ENCODE measurements at places on chromosomes 11 and 22. TPM values are rescaled to one million over a fixed set of nuclear protein-coding genes. Genes with fewer than 3 reads are reported as not detected.
A peak's percentile ranks its signal among the peaks of the same experiment; 100 is the strongest.

- no peaks in the 10 kb centered on the region for H3K27me3 ChIP-seq
- no peaks in the 10 kb centered on the region for H3K4me1 ChIP-seq
- no peak overlapping the region for H3K4me3 ChIP-seq
Measured at GRCh38 chr11:16148301-16148931, 207.9 kb downstream of the SOX6 start.

- no peak for DNase-seq
- H3K4me1 ChIP-seq: no peaks in the 10 kb centered on the region
- H3K27ac ChIP-seq: no peak overlapping the region
- no peaks in the 10 kb centered on the region for H3K27me3 ChIP-seq
- H3K4me3 ChIP-seq: no peak overlapping the region
Measured at GRCh38 chr11:94721565-94722292, 46.4 kb upstream of the AMOTL1 start.

DNA sequence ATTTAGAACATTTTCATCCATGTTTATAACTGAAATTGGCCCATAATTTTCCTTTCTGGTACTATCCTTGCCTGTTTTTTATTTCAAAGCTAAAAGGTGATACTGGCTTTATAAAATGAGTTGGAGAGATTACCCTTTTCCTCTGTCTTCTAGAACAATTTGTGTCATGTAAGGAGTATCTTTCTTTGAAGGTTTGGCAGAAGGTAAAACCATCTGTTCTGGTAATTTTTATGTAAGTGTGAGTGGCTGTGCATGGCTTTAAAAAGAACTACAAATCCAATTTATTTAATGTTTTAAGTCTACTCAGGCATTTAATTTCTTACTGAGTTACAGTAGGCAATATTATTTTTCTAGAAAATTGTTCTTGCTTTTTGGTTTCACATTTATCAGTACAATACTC is 7.7 kb upstream of the MRGPRD start:
- no peaks in the 10 kb centered on the region for H3K36me3 ChIP-seq
- no peaks in the 10 kb centered on the region for H3K4me1 ChIP-seq
- no peak overlapping the region for H3K27ac ChIP-seq
- H3K27me3 ChIP-seq: no peaks in the 10 kb centered on the region
- DNase-seq: no peak
- no peak overlapping the region for H3K4me3 ChIP-seq

DNA sequence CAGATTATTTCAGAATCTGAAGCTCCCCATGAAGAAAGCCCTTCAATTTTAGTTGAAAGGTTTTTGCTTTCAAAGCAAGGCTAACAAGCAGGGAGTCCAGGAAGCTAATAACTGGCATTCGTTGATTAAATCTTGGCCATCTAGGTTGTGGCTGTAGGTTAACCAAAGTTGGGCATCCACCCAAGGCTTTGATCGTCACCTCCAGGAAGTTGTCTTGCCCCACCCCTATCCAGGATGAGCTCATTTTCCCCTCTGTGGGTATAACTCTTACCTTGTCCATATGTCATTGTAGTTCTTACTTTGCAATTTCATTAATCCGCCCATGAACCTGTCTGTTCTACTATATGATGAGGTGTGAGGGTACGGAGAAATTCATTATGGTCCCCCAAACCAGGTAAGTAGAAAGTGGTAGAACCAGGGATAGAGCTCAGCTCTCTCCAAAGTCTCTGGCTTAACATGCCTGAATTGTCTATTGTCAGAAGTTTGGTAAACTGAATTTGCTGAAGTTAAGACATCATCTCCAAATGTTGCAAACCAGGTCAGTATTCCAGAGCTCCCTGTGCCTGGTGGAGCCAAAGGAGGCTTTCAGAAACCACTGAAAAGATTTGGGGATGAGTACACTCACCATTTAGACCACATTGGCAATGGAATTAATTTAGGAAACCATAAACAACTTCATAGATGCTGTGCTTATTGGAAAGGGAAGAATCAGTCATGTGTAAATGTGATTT is 97.1 kb downstream of the CD44 start:
- no peak overlapping the region for H3K4me3 ChIP-seq
- DNase-seq: no peak
- H3K4me1 ChIP-seq: no peaks in the 10 kb centered on the region

DNA sequence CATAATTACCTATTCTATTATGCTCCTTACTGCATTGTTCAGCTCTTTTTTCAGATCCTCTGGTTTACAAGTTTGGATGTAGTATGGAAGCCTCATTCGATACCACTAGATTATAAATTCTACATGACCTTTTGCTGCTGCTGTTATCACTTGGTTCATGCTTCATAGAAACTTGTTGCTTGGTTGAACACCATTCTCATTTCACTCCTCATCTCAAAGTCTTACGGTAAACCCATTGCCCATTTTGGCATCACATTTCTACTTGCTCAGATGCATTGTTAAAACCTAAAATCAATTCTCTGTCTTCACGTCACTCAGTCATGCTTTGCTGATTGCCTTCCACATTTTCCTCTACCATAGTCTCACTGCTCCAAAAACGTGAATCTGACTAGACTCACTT is 155.5 kb upstream of the DDI1 start:
- H3K27me3 ChIP-seq: no peaks in the 10 kb centered on the region
- H3K4me1 ChIP-seq: no peaks in the 10 kb centered on the region
- no peaks in the 10 kb centered on the region for H3K36me3 ChIP-seq
- no peak overlapping the region for H3K4me3 ChIP-seq
- no peak overlapping the region for H3K27ac ChIP-seq

DNA sequence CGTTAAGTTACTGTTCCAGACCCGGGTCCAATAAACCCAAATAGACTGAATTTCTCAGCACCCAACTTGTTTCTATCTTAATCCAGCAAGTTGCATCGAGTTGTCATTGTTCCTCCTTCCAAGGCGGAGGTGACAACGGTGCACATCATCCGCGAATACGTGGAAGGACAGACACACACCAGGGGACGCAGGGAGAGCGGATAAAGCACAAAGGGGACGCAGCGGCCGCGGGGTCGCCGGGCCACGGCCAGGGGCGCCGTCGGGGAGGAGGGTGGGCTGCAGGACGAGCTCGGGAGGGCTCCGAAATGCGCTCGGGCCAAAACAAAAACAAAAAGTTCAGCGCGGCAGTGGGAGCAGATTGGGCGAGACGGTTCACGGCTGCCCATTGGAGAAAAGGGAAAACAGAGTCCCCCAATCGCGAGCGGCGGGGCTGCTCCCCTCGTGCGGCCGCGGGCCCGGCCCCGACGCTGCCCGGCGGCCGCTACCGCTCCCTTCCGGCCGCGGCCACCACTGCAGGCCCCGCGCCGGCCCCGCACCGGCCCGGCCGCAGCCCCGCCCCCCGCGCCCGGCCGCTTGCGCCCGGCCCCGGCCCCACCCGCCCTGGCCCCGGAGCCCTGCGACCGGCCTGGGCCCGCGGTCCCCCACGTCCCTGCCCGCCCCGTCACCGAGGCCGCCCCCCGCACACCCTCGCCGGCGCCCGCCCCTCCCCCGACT is 518 bp downstream of the KMT5B start:
- H3K36me3 ChIP-seq: no peaks in the 10 kb centered on the region
- H3K27ac ChIP-seq: peak overlapping the region; percentile 95
- no peaks in the 10 kb centered on the region for H3K4me1 ChIP-seq
- peak; percentile 75 for DNase-seq
- no peaks in the 10 kb centered on the region for H3K27me3 ChIP-seq
- peak overlapping the region; percentile 99 for H3K4me3 ChIP-seq

DNA sequence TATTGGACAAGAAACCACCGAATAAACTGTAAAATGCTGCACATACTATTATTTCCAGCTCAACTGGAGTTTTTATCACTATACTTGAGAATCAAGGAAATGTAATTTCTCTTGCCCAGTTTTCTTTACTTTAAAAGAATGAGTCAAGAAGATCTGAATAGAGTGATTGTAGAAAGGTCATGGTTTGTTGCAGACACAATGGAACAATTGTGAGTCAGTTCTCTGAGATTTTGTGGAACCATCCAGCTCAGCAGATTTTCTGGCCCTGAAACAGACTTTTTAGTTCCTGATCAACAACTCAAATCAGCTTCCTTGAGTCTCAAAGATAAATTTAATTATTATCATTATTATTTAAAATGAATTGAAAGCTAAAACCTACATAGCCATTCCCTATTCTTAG is 1.3 kb downstream of the TCN1 start:
- no peaks in the 10 kb centered on the region for H3K27me3 ChIP-seq
- no peaks in the 10 kb centered on the region for H3K4me1 ChIP-seq
- H3K36me3 ChIP-seq: no peaks in the 10 kb centered on the region

DNA sequence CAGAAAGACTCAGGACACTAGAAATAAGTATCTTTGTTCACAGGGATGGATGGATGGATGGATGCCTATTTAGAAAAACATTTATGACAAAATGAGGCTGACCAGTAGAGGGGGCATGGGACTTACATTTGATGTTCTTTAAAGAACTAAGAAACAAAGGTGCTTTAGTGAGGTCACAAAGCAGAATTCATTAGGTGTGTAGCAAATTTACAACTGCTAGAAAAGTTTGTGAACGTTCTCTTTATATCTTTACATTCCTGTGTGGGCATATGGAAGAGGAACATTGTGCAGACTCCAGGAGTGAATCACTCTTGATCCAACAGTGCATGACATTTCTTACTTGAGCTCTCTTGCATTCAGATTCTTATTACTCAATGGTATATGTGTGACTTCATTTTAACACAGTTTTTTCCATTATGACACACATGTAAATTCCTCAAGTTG is 15.8 kb upstream of the SIK2 start:
- no peaks in the 10 kb centered on the region for H3K4me1 ChIP-seq
- H3K36me3 ChIP-seq: no peaks in the 10 kb centered on the region
- no peaks in the 10 kb centered on the region for H3K27me3 ChIP-seq
- H3K4me3 ChIP-seq: no peak overlapping the region
- H3K27ac ChIP-seq: no peak overlapping the region

DNA sequence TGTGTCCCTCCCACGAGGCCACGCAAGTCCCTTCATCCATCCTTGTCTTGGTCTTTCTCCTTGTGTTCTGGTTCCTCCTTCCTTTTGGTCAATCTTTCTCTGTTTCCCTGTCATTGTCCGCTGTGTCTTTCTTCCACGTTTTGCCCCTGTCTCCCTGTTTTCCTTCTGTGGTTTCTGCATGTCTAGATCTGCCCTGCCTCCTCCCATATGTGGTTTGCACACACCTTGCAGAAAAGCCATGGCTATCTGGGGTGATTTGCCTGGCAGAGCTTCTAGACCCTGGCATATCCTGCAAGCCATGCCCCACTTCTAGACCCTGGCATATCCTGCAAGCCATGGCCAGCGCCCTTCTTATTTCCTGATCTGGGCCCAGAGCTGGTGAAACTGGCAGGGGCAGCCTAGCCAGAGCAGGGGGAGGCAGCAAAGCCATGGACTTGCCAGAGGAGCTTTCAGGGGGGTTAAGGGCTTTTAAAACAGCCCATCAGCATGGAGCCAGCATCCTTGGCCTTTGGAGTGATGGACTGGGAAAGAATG is 131.6 kb upstream of the NECTIN1 start:
- no peaks in the 10 kb centered on the region for H3K36me3 ChIP-seq
- no peaks in the 10 kb centered on the region for H3K4me1 ChIP-seq
- no peaks in the 10 kb centered on the region for H3K27me3 ChIP-seq
- H3K4me3 ChIP-seq: no peak overlapping the region
- no peak for DNase-seq

DNA sequence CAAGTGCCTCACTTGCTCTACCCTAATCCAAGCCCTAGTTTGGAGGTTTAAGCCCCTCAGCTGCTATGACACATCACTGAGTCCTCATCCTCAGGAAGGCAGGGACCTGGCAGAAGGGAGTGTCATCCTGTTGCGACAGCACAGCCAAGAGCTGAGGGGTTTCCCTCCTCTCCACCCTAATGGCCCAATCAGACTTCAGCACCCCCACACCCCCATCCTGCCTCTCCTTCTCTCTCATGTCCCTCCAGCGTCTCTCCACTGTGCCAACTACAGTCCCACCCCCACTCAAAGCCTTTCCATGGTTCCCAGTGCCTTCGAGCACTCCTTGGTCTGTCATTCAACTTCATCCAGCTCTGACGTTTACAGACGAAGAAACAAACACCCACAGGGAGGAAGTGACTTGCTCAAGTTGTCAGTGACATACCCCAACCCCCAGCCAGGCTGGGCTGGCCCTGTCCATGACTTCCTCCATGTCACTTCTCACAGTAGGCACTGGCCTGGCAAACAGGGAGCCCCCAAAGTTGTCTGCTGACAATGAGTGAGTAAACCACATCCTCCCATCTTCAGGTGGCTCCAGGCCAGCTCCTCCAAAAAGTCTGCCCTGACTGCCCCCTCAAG is 15.6 kb downstream of the ARAP1 start:
- DNase-seq: no peak
- no peaks in the 10 kb centered on the region for H3K27me3 ChIP-seq
- no peak overlapping the region for H3K4me3 ChIP-seq
- peak overlapping the region; percentile 46 for H3K27ac ChIP-seq
- no peaks in the 10 kb centered on the region for H3K4me1 ChIP-seq
- H3K36me3 ChIP-seq: no peaks in the 10 kb centered on the region

DNA sequence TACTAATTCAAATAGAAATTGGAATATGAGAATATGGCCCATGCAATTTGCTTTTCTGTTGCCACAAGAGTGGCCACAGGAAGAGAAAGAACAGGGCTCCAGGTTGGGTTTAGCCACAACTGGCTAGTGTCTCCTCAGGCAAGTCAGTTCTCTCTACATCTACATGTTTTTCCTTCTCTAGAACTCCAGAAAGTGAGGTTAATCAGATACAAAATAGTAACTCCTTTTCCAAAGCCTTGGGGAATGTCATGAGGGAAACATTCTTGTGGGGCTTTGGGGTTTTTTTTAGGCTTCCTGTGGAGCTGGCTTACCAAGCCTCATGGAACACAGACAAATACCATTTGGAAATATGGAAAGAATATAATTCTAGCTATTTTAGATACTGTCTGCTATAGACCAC is 161.6 kb downstream of the NAV2 start:
- H3K4me3 ChIP-seq: no peak overlapping the region
- H3K27me3 ChIP-seq: no peaks in the 10 kb centered on the region
- no peaks in the 10 kb centered on the region for H3K4me1 ChIP-seq
- no peaks in the 10 kb centered on the region for H3K36me3 ChIP-seq
- no peak for DNase-seq

DNA sequence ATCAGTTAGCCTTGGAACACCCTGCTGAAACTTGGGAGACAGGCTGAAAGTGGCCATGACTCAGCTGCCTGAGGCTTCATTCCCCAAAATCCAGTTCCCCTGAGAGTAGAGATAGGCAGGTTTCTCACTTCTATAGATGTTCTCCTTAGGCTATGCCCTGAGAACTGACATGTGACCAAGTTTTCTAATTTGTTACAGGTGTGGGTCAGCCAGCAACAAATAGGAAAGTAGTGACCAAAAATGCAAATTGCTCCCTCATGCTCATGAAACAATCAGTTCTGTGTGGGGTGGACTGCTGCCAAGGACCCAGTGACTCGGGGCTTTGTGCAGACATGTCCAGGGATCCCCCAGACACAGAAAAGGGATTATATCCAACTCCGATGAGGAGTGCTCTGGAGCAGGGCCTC is 7.3 kb upstream of the CCDC15 start:
- no peak overlapping the region for H3K4me3 ChIP-seq
- H3K27ac ChIP-seq: no peak overlapping the region
- no peak for DNase-seq
- no peaks in the 10 kb centered on the region for H3K36me3 ChIP-seq
- H3K27me3 ChIP-seq: no peaks in the 10 kb centered on the region
- no peaks in the 10 kb centered on the region for H3K4me1 ChIP-seq

Gene TNNI2
- total RNA-seq: not detected

Gene MAPK8IP1
- total RNA-seq: 24.9 TPM

Gene EFCAB6
- 8.4 TPM for total RNA-seq

Gene WDR74
- total RNA-seq: 32.3 TPM

Gene ANO9
- 0.59 TPM for total RNA-seq

Gene PATE1
- total RNA-seq: not detected

Gene TTC36
- total RNA-seq: 1.8 TPM

Gene CARD18
- not detected for total RNA-seq
